ENCODE measurements at places on chromosomes 11 and 22.
A peak's percentile ranks its signal among the peaks of the same experiment; 100 is the strongest.

DNA sequence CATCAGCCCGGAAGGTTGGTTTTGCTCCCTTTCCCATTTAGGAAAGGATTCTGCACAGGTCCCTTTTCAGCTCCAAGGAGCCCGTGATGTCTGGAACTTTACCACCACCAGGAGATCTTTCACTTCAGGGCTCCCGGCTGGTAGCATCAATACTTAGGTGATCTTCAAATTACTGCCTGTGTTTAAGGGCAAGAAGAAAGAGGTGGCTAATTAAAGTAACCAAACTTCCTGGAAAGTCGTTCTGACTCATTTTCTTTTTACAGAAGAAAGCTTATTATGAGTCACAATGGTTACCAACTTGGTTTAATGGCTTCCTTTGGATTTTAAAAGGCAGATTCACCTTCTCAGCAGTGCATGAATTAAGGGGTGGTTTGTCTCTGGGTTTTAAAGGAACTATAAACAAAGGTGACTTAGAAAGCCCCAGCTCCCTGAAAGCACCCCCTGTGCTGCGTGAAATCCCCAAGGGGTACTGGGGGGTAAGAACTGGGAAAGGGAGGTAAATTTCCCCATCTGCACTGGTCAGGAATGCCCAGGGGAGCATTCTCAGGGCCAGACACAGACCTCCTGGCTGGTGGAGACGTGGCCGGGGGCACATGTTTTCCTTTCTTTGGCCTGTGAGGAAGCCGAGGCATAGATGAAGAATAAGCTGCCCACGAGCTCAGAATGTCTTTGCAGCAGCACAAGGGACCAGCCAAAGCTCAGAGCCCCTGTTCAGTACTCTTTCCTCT is 8.8 kb downstream of the POU2F3 start:
- DNase-seq: no peak

GRCh38 chr11:19844806-19845205 is 132.2 kb downstream of the NAV2 start:
- DNase-seq: no peak

- no peak for DNase-seq
These were observed 33.5 kb downstream of the GDPD4 start for GRCh38 chr11:77267962-77268361.

DNA sequence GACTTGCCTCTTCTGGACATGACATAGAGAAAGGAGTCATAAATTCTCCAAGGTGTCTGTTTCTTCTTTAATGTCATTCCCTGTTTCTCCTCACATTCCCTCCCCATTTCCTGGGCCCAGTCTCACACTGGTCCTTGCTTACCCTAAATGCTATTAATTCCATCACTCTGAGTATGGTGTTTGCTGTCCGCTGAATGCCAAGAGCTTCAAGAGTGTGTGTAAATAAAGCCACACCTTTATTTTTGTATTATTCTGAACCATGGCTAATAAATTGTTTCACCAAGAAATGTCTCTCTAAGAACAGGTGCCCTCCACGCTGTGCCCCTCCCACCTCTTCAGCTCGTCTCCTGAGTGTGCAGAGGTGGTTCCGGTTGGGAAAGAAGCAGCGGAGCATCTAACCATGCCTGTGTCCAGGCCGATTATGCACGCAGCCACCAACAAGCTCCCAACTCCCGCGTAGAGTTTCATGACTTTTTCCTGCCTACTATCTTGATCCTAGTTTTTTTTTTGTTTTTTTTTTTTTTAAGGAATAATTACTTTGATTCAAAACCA is 8.6 kb downstream of the TMEM121B start:
- DNase-seq: no peak

- DNase-seq: no peak
These were observed 15.3 kb upstream of the RASL10A start for GRCh38 chr22:29330753-29331152.

- no peak for DNase-seq
These were observed 11.3 kb upstream of the QSER1 start for GRCh38 chr11:32881286-32881685.

DNA sequence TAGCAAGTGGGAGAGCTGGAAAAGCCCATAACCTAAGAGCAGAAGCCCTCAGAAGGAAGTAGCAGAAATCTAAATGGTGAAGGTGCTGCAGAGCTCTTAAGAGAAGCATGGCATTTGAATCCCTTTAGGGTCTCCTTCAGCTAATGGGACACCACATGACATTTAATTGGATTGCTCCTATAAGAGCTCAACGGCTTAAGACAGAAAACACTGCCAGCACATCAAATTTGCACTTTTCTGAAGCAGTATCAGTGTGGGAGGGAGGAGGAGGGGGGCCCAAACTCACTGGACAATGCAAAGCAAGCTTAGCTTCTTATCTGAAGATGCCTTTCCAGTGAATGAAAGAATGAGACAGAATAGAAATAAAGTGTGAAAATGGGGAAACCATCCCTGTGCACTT is 287.9 kb upstream of the MTNR1B start:
- DNase-seq: no peak

GRCh38 chr11:15278128-15278527 is 163.4 kb downstream of the INSC start:
- no peak for DNase-seq

- no peak for DNase-seq
These were observed 304.2 kb downstream of the RAB38 start for GRCh38 chr11:87871056-87871455.

DNA sequence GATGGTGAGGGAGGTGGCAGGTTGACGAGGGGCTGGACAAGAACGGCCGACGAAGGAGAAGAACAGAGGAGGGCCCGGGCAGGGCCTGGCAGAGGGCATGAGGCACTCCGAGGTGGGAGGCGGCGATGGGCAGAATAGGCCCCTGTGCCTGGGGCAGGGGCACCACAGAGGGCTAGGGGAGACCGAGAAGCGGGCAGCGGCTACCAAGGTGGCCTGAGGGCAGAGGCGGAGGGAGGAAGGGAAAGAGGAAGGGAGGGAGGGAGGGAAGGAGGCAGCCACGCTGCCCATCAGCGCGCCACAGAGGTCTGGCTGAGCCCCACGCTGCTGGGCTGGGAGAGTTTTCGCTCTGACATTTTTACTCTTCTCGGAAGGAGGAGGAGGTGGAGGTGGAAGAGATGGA is 11.3 kb downstream of the LSP1 start:
- no peak for DNase-seq

DNA sequence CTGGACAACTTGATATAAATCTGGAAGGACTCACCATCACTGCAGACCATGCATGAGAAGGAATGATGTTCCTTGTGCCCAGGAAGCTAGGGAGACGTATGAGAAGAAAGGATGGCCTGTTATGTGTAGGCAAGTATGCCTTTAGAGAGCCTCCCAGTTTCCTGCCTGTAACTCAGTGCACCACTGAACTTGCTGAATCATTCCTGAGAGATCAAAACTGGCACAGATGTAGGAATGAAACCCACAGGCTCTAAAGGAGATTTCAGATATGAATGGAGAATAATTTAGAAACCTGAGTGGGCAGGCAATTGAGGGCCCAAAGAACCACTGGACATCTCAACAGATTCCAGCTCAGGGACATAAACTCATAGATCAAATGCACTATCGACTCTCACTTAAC is 38.4 kb upstream of the PRSS23 start:
- no peak for DNase-seq

DNA sequence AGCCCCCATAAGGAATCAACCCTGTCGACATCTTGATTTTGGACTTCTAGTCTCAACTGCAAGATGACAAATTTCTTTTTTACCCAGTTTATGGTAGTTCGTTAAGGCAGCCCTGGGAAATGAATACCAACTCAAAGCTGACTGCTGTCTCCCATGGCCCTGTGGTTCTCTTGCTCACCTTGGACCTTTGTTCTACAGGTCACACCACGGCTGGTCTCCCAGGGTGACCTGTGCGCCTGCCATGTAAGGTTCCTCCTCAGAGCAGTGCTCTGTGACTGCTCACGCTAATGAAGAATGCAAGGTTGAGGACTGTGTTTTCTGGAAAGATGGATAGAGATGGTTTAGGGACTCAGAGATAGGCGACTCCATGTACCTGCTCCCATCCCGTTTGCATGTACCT is 68.2 kb downstream of the ZNRF3 start:
- DNase-seq: no peak

GRCh38 chr11:23632293-23632692 is 772.0 kb upstream of the CCDC179 start:
- DNase-seq: no peak

GRCh38 chr11:73394416-73395296 is 18.5 kb downstream of the RELT start:
- DNase-seq: peak; percentile 51

DNA sequence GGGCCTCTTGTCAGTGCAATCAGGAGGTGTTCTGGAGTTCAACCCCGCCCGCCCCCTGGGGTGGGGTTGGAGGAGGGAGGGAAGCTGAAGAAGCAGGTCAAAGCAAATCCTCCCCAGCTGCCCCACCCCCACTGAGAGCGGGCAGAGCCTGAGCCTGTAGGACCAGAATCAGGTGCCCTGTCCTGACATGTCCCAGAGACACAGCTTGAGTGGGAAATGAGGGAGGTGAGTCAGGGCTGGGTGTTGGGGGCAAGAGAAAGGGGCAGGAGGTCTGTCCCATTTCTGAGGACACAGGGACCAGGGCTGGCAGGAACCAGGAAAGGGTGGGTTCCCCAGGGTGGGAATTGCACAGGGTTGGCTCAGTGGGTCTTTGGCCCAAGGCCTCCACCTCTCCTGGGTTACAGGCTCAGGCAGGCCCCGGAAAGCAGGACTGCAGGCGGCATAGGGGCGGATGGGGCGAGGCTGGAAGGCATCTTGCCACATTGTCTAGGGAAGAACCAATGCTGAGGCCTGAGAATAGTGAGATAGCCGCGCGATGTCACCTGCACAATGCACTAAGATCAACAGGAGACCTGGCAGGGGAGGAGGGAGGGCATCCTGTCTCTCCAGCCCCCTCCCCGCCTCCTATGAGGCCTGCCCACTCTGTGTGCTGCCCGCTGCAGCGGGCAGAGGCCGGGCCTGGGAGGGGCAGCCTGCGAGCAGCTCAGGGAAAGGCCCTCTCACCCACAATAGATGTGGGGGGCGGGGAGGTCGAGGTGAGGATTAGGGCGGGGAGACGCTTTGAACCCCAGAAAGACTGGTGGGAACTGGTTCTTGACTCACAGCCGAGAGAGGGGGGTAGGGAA is 32.4 kb downstream of the NECTIN1 start:
- DNase-seq: peak; percentile 97

GRCh38 chr11:33375236-33375635 is 118.1 kb downstream of the HIPK3 start:
- no peak for DNase-seq

GRCh38 chr22:20444325-20444724 is 6.7 kb upstream of the SCARF2 start:
- no peak for DNase-seq
